Left ventricle myocardium superior (tissue), 1 donor: ENCODE measurements at places on chromosomes 2 and 18.
A peak's percentile ranks its signal among the peaks of the same experiment; 100 is the strongest.

- DNase-seq = no peak
Measured at GRCh38 chr18:69935319-69936190, 12.1 kb downstream of the CD226 start.

DNA sequence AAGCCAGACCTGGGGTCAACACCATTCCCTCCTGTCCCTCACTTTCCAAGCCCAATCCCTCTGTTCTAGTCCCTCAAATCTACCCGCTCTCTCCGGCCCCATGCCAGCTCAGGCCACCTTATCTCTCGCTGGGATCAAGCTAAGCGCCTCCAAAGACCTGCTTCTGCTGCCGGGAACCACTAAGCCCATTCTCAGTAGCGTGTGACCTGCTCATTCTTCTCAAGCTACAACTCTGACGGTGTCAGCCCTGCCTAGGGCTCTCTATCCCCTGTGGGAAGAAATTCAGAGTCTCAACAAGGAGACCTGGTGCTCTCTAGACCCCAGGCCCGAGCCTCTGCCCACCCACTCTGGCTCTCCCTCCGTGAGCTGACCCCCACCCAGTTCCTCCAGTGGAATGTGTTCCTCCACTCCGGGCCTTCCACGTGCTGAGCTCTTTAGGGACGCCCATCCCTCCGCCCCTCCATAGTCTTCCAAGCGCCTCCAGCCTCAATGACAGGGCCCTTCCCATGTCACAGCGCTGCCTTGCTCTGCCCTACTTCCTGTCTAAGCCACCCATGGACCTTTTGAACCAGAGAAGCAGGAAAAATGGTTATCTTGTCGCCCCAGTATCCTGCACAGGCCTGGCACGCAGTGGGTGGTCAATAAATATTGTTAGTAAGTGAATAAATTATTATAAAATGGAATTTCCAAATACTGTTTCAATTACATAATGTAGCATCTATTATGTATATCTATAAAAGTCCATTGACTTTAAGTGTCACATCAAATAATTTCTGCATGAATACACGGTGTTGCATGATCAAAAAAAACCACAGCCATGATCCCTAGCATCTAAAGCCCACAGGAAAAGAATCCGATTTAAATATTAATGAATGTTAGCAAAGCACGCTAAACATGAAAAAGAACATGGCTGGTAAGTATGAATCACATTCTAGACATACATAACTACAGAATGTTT lies 127.6 kb downstream of the ZNF516 start:
- DNase-seq = no peak

DNA sequence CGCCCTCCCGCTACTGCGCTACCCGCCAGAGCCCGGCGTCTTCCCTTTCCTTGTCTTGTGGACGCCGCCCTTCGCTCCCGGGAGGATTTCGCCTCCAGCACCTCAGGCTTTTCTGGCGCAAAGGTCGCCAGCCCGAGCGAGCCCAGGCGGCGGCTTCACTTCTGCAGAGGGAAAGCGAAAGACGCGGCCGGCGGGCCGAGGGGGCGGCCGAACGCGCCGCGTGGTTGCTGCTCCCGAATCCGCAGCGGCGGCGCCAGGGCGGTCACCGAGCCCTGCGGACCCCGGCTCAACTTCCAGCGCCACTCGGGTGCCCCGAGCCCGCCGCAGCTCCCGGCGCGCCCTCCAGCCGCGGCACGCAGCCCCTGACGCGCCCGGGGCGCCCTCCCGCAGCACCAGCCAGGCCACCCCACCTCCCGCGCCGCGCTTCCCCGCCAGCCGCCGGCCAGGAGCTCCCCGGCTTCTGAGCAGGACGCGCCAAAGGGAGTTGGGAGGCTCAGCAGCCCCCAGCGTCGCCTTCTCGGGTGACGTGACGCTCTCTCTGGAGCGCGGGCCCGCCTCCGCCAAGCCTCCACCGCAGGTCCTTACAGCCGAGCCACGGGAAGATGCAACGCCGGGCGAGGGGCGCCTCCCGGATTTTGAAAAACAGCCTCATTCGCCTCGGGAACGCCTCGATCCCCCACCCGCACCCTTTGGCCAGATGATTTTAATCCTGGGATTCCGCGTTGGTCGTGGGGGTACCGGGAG lies 84.9 kb upstream of the EPB41L3 start:
- peak; percentile 67 for DNase-seq

- peak; percentile 85 for DNase-seq
Measured at GRCh38 chr2:241877989-241878970, 8.8 kb downstream of the RTP5 start.

DNA sequence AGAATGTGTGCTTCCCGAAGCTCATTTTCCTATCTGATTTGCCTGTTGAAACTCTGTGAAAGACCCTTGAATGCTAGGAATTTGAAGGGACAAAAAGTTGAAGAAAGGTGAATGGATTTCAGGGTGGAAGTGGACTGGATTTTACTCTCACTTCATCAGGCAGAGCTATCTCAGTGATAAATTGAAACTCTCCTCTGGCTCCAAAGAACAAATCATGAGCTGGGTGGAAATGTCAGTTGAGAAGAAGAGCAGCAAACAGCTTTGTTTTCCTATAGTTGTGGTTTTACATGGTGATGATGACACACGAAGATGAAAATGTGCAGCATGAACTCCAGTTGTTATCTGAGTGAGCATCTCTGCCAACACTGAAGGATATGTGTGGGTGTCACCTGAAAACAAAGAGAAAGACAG lies 34.4 kb downstream of the CD28 start:
- no peak for DNase-seq

DNA sequence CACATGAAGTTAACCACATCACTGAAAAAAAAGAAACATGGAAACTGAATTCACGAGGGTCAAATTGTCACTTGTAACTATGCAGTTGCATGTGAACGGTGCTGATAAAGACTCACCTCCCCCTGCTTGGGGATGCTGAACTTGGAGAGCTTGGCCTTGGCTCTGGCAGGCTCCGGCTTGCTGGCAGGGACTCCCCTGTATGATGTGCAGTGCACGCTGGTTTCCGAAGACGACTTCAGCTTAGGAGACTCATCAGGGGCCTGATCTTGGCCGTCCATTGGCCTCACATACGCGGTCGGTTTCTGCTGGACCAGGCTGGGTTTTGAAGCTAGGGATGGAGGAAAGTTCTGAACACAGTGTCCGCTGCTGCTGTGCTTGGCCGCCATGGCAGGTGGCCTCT lies 135.9 kb downstream of the AFF3 start:
- no peak for DNase-seq

GRCh38 chr2:17643031-17643615 lies 102.6 kb downstream of the VSNL1 start:
- DNase-seq = peak; percentile 53

DNA sequence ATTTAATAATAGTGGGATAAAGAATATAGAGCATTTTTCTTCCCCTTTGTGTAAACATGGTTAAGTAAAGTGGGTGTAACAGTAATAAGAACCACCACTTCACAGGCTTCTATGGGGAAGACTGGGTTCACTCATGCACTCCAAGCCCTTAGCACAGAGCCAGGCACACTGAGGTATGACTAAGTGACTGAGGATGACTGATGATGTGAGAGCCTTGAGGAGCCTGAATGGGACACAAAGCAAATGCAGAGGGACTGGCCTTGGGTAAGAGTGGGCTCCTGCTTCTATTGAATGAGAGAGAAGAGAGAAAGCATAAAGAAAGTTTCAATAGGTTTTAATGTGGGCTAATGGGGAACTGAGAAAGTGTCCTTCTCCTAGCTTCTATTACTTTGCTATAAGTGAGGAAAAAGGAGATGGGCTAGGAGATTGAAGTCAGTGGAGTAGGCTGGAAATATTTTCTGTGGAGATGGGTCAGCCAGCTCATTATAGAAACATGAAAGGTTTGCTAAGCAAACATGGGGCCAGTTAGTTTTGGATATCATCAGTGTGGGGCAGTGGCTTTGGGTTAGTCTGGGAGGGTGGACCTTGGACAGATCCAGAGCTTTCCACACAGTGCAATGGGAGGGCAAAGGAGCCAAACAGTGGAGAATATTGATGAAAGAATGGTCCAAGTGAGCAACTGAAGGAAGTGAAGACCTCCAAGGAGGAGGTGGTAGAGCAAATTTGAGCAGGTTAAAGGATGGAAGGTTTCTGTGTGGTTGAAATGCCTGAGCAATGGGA lies 20.6 kb downstream of the IL1F10 start:
- no peak for DNase-seq

DNA sequence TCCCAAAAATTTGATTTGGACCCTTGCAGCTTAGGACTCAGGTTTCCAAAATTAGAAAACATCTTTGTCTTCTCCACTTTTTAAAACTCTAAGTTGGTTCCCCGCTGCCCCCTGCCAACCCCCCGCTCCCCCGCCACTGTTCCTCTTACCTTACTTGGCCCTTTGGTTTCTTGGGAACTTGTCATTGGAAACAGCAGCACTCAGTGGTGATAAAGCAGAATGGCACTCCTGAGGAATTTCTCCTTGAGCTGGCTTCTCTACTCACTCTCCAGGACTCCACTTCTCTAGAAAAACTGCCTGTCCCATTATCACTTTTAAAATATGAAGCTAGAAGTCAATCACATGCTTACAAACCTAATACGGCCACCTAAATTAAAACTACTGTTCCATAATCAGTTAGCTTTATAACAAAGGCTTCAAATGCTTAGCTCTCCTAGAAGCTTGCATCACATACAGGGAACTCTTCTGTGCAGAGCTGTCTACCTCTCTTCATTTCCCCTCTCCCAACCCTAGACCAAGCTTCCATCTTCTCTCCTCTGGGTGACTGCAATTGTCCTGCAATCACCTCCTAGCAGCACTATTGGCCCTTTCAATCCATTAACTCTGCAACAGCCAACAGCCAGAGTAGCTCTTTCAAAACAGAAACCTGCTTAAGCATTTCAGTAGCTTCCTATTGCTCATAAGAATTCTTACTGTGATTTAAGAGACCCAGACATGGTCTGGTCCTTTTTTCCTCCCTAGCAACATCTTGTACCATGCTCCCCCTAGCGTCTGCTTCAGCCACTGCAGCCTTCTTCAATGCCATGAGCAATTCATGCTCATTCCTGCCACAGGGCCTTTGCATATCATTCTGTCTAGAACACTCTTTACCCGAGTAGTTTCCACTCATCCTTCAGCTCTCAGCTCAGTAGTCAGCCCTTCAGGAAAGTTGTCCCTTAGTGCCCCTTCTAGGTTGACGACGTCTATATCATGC lies 15.2 kb upstream of the PLEKHM3 start:
- peak; percentile 66 for DNase-seq

DNA sequence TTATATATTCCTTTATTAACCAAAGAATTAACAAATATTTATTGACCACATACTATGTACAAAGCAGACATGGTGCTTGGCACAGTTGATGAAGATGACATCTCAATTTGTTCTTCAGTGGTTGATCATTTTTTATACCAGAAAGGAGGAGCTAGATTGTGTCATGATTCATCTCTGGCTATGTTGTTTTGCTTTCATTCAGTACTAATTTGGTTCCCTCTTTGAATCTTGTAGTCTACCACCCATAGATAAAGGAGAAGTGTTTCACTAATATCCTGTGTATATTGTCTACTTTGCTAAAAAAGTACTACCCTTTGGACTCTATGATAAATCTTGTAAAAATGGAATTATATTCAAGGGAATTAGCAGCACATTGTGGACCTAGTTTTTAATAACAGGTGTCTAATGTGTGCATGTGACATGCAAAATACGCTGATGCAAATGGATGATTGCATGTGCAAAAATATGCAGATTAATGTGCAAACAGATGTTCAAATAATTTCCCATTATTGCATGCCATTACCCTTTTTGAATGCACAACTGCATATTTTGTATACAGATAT lies 313.2 kb upstream of the ZEB2 start:
- DNase-seq = no peak

GRCh38 chr2:234091883-234092282 lies 41.4 kb downstream of the SPP2 start:
- no peak for DNase-seq

GRCh38 chr18:62452280-62452831 lies 70.5 kb upstream of the ZCCHC2 start:
- DNase-seq = no peak

DNA sequence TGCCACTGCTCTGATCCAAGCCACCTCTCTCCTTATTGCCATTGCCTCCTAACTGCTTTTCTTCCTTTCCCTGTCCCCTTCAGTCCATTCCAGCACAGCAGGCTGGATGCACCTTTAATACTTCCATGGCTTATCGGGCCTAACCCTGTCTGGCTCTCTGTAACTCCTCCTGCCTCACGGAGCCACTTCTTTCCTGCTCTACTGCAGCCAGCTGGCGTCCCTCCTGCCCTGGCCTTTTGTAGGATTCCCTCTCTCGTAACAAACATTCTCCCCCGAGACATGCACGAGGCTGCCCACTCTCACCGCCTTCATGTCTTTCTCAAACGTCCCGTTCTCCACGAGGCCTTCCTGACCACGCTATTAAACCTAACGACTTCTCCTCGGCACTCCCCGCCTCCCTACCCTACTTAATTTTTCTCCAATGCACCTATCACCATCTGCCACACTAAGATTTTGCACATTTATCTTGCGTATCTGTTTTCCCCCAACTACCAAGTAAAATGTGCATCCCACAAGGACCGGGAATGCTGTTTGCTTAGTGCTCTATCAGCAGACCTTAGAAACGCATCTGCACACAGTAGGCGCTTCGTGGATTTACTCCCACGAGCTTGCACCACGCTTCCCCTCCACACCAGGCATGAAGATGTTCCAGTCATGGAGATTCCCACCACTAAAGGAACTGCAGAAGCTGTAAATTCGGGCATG lies 728 bp upstream of the C18orf63 start:
- DNase-seq = peak; percentile 52

- no peak for DNase-seq
Measured at GRCh38 chr2:20172273-20173055, 52.5 kb downstream of the SDC1 start.

DNA sequence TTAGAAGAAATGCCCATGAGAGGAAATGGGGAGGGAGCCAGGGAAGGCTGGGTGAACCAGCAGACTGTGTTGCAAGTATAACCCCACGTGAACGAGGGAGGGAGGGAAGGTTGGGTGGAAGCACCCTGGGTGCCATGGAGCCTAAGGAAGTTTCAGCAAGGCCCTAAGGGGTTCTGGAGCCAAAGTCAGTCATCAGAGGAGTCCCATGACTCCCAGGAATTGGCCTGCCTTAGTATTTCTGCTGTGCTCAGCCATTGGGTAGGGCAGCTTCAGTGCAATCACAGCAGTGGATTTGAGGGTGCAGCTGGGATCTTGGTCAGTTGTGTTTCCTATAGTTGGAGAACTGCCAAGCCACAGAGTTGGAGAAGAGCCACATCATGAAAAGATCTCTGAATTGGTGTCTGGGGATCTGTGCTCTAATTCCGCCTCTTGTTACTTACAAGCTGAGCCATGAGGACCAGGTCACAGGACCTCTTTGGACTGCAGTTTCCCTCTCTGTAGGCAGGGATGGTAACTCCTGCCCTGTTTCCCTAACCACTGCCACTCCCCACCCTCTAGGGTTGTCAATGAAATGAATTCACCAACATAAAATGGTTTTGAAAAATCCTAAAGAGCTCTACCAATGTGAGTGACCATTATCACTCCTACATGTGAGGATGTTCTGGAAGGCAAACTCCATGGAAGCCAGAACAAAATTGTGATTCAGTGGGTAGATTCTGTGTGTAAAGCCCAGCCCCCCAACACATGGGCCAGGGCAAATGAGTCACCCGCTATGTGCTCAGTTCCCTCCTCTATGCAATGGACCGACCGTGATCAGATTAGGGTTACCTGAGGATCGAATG lies 108.9 kb downstream of the CLIP4 start:
- DNase-seq = no peak

- no peak for DNase-seq
Measured at GRCh38 chr18:69968039-69968438, 20.4 kb upstream of the CD226 start.

- peak; percentile 73 for DNase-seq
Measured at GRCh38 chr2:47043142-47043890, 111.8 kb downstream of the STPG4 start.
